ENCODE measurements at places on chromosomes 12 and 14.

DNA sequence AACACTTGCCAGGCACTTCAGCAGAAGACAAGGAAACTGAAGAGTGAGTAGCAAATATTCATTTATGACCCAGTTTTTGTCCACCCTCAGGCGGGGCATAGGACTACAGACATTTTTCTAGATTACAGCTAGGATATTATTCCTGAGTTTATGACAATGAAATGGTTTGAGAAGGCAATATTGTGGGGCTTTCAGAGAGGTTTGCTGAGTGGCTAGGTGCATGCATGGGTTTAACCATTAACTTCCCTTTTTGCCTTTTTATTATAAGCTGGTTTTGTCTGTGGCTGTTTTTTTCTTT lies 104.0 kb upstream of the BCAT1 start:
- no peak for DNase-seq

DNA sequence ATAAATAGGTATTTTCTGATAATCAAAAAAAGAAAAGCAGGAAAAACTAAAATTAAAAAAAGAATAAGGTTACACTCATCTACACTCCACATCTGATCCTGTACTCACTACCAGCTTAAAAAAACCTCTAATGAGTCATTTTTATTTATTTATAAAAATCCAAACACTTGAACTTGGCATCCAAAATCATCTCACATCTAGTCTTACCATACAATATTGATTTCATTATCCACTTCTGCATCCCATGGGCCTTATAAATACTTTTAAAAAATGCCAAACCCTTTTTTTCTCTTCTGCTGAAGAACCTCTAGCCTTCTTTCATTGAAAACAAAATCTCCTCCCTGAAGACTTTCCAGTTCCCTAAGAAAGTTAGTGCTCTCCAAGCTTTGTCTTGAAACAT lies 109.7 kb downstream of the TMTC3 start:
- no peak for DNase-seq

- DNase-seq: no peak
These were observed 96.8 kb upstream of the SYT10 start for GRCh38 chr12:33536431-33536830.

GRCh38 chr12:94874518-94875302 lies 128.8 kb downstream of the NDUFA12 start:
- no peak for DNase-seq

DNA sequence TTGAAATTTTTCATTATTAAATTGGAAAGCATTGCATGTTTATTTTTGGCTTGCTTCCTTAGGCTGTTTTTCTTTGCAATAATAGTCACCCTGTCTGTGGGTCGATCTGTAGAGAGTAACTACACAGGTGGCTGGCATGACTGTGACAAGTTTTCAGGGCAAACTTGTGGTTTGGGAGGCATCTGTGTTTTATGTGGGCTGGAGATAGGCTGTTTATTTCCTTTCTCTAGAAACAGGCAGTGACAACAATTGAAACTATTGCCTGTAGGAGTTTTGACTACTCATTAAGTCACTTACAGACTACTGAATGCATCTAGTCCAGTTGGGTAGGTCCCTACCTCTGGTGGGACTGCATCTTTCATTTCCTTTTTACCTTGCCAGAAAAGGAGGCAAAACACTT lies 155.6 kb downstream of the DYRK2 start:
- peak; percentile 48 for DNase-seq

DNA sequence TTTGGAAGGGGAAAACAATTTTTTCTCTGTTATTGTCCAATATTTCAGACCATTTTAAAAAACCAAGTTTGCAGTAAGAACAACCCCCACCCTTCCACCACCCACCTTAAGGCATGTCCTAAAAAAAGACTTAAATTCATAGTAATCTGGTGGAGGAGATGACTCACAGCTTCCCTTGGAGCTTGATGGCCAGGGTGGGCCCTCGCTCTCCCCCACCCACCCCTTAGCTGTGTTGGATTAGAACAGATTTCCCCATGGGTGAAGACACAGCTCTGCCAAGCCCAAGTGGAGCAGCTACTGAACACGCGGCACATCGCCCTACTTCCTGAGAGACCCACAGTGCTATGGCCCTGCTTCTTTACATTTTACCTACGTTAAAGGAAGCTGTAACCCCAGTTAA lies 140.3 kb downstream of the GCH1 start:
- DNase-seq: no peak

DNA sequence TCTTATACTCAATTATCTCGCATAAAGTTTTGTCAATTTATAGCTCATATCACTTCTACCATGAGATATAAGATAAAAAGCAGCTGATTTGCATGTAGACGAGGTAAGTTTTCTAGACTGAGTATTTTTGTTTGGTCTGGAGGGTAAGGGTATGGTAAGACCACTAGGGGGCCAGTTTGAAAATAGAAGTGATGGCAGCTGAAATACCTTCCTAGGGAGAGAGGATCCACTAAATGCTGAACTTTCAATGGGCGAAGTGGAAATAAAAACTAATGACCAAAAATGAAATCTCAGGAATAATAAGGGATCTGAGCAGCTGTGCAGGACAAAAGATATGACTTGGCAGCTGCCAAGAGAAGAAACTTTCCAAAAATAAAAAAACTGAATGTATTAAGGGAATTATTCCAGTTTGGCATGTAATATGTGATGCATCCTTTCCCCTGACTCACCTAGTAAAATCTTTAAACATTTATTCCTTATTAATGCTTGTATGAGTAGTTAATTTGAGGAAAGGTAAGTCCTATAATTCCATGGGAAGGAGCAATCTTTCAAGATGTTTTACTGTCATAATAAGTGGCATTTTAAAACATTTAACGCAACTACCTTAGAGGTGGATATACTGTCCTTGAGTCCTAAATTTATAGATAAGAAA lies 754.5 kb downstream of the C12orf50 start:
- no peak for DNase-seq

GRCh38 chr12:130649101-130650045 lies 66.7 kb downstream of the RIMBP2 start:
- DNase-seq: no peak

GRCh38 chr12:76384560-76384959 lies 36.3 kb upstream of the BBS10 start:
- no peak for DNase-seq

GRCh38 chr12:116053479-116054200 lies 223.9 kb downstream of the MED13L start:
- DNase-seq: no peak

- DNase-seq: no peak
These were observed 811 bp downstream of the MTERF2 start for GRCh38 chr12:106986135-106986534.

GRCh38 chr12:39032448-39032847 lies 127.1 kb upstream of the CPNE8 start:
- DNase-seq: no peak

GRCh38 chr12:66060163-66060907 lies 70.2 kb downstream of the LLPH start:
- no peak for DNase-seq

- peak; percentile 3 for DNase-seq
These were observed 135.5 kb downstream of the PAWR start for GRCh38 chr12:79555028-79555925.

DNA sequence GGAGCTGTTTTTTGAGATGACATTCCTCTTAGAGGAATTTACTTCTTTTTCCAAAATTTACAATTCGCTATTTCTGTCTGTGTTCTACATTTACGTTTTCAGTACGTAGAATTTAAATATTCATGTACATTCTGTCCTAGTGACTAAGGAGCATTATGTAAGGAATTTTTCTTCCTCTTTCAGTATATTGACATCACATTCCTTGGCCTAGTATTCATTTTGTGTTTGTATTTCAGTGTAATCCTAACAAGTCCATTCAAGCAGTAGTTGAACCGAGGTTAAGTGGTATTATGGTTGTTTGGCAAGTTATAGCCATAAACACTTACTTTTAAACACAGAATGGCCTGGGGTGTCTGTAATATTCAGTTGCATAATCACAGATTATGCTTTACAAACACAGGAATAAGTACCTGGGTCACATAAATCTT lies 465.2 kb downstream of the PCNX1 start:
- DNase-seq: no peak

DNA sequence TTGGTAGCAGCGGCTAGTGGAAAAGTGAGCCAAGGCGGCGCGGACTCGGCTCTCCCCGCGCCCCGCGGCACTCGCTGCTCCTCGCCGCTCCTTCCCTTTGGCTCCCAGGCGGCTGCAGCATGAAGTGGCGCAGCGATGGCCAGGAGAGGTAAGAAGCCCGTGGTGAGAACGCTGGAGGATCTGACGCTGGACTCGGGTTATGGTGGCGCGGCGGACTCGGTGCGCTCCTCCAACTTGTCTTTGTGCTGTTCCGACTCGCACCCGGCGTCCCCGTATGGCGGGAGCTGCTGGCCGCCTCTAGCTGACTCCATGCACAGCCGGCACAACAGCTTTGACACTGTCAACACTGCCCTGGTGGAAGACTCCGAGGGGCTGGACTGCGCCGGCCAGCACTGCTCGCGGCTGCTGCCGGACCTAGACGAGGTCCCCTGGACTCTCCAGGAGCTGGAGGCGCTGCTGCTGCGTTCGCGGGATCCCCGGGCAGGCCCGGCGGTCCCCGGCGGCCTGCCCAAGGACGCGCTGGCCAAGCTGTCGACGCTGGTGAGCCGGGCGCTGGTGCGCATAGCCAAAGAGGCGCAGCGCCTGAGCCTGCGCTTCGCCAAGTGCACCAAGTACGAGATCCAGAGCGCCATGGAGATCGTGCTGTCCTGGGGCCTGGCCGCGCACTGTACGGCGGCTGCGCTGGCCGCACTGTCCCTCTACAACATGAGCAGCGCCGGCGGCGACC lies 225.6 kb upstream of the CRY1 start:
- peak; percentile 7 for DNase-seq

- no peak for DNase-seq
These were observed 24.9 kb downstream of the SPTSSA start for GRCh38 chr14:34436960-34437728.

- peak; percentile 62 for DNase-seq
These were observed 13.8 kb downstream of the NFKBIA start for GRCh38 chr14:35390577-35391387.

GRCh38 chr12:62686938-62687337 lies 220.3 kb downstream of the MON2 start:
- no peak for DNase-seq

- no peak for DNase-seq
These were observed 12.3 kb downstream of the SEL1L start for GRCh38 chr14:81521356-81521755.

- no peak for DNase-seq
These were observed 6.4 kb downstream of the FOXA1 start for GRCh38 chr14:37588667-37588955.

GRCh38 chr14:52078095-52078531 lies 9.3 kb upstream of the NID2 start:
- no peak for DNase-seq

- no peak for DNase-seq
These were observed 30.4 kb upstream of the PLEKHG6 start for GRCh38 chr12:6280053-6280469.

GRCh38 chr12:52233462-52234207 lies 592 bp downstream of the KRT7 start:
- no peak for DNase-seq

DNA sequence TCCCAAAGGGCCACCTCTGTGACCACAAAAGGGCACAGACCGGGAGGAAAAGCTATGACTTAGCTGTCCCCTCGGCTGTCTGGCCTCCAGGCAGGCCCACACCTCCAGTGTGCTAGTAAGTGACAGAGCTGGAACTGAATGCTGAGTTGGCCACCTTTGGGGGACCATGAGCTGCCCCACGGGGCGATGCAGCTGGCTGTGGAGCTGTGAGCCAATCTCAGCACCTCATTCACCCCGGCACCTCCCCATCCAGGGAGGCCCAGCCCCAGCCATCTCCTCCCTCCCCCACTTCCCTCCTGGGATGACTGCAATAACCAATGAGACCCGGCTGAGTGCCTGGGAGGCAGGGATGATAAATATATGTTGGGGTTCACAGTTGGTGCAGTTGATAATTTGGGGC lies 12.2 kb upstream of the TESC start:
- no peak for DNase-seq

GRCh38 chr12:3727877-3728632 lies 24.9 kb downstream of the CRACR2A start:
- DNase-seq: peak; percentile 47

GRCh38 chr12:48198672-48198971 lies 4.5 kb downstream of the OR10AD1 start:
- DNase-seq: no peak

Data from CD4-positive, alpha-beta T cell treated with Interleukin-17A for 1 hour (primary cell).